Upper lobe of right lung (tissue), 1 donor: ENCODE measurements at places on chromosomes 5 and 9. TPM values are rescaled to one million over a fixed set of nuclear protein-coding genes. Genes with fewer than 3 reads are reported as not detected.

- H3K36me3 ChIP-seq, result peaks cover 10% of the 10 kb centered on the region
- H3K27ac ChIP-seq, result no peak overlapping the region
- no peak for DNase-seq
- no peak overlapping the region for H3K4me3 ChIP-seq
- H3K4me1 ChIP-seq, result no peaks in the 10 kb centered on the region
These were observed 7.7 kb downstream of the CA9 start for GRCh38 chr9:35681341-35682002.

FBP2 gene
- total RNA-seq, result not detected

GRCh38 chr5:147751-148150, 43.5 kb upstream of the LRRC14B start:
- H3K4me3 ChIP-seq, result no peak overlapping the region
- H3K36me3 ChIP-seq, result no peaks in the 10 kb centered on the region
- no peaks in the 10 kb centered on the region for H3K27me3 ChIP-seq
- H3K27ac ChIP-seq, result no peak overlapping the region
- no peak for DNase-seq

DNA sequence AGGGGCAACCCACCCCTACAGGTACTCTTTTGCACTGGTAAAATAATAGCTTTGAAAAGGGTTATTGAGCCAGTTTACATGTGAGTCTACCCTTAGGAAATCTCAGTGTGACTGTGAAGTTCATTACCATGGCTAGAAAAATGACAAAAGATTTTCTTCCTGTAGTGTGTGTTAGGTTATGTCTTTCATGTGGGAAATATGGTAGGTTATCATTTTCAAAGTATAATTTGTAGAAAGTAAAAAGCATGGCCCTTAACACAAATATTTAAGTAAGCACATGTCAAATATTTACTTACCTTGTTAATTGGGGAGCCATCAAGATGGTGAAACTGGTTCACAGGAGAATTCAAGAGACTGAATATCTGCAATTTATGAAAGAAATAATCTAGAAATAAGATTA, 37.3 kb upstream of the PLPP1 start:
- DNase-seq, result no peak
- no peaks in the 10 kb centered on the region for H3K27me3 ChIP-seq
- H3K27ac ChIP-seq, result no peak overlapping the region

DNA sequence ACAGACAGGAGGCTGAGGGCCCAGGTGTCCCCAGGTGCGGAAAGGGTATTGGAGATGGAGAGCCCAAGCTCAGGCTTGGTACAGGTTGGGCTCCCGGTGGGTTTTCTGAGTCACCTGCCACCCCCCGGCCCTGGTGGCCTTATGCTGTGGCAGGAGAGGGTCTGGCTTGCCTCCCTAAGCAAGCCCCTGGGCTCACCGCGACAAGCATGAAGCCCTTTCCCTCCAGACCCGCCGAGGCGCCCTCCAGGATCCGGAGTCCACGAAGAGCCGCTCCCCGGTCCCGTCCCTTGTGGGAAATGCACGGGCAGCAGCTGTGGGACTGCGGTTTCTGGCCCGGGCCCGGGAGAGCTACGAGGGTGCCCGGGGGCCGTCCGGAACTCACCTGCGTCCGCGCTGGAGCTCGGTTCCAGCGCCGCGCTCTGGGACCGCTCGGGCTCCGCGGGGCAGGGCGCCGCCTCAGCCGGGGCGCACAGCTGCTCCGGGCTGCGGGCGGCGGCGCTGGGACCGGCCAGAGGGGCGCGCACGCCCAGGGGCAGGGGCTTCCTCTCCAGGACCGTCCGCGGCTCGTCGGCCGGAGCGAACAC, 757 bp downstream of the SAPCD2 start:
- no peak overlapping the region for H3K27ac ChIP-seq
- H3K27me3 ChIP-seq, result peaks cover 9% of the 10 kb centered on the region
- H3K36me3 ChIP-seq, result no peaks in the 10 kb centered on the region
- H3K4me1 ChIP-seq, result peaks cover 7% of the 10 kb centered on the region

DNA sequence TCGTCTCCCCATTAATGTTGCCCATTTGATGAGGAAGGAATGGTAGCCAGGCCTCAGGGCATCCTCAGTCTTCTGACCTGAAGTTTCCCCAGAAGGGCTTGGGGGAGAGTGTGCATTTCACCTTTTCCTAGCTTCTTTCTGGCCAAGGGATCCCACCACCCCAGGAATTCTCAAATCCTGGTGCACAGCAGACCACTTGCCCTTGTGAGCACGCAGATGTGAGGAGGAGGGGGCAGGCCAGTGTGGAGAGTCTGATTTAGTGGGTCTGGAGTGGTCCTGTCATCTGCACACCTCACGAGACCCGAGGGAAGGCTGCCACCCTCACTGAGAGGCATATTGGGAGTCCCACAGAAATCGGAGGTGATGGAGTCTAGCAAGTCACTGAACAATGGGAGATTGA, 64.3 kb downstream of the CXXC5 start:
- DNase-seq, result no peak
- H3K36me3 ChIP-seq, result no peaks in the 10 kb centered on the region
- peaks cover 17% of the 10 kb centered on the region for H3K27me3 ChIP-seq
- H3K4me1 ChIP-seq, result peaks cover 30% of the 10 kb centered on the region
- H3K4me3 ChIP-seq, result no peak overlapping the region
- H3K27ac ChIP-seq, result no peak overlapping the region

GRCh38 chr9:121683652-121684051, 32.2 kb downstream of the DAB2IP start:
- no peak for DNase-seq
- H3K4me3 ChIP-seq, result no peak overlapping the region
- H3K27ac ChIP-seq, result no peak overlapping the region
- H3K36me3 ChIP-seq, result peaks cover 5% of the 10 kb centered on the region

DNA sequence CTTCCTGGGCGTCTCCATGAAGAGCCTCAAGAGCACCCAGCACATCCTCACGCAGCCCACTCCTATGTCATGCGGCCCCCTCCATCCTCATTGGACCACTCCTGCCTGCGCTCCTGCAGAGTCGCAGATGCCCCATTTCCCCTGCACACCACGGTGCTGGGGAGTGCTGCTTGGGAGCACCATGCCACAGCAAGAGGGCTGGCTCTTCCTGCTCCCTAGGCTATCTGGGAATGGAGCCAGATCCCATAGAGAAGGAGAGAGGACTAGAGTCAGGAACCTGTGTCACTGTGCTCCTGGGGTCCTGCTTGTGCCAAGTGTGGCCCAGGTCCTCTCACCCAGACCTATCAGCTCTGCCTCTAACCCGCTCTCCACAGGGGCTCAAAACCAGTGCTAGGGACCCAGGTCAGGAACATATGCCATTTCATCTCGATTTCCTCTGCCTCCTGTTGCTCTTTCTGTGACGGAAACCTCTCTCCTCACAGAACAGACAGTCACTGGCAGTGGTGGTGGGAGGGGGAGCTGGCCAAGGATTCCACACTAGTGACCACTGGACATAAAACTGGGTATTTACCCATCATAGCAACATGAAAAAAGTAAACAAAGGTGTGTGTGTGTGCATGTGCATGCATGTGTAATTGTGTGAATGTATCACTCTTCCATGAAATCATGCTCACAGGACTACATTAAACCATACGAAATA, 178.4 kb downstream of the TTLL11 start:
- no peaks in the 10 kb centered on the region for H3K36me3 ChIP-seq
- no peak overlapping the region for H3K27ac ChIP-seq
- no peaks in the 10 kb centered on the region for H3K27me3 ChIP-seq
- no peak overlapping the region for H3K4me3 ChIP-seq

GRCh38 chr5:8316608-8317280, 447.8 kb downstream of the MTRR start:
- H3K27me3 ChIP-seq, result no peaks in the 10 kb centered on the region
- no peaks in the 10 kb centered on the region for H3K36me3 ChIP-seq
- H3K4me3 ChIP-seq, result no peak overlapping the region
- H3K4me1 ChIP-seq, result no peaks in the 10 kb centered on the region
- DNase-seq, result no peak
- no peak overlapping the region for H3K27ac ChIP-seq

GRCh38 chr5:146828385-146828784, 50.2 kb downstream of the PPP2R2B start:
- H3K4me3 ChIP-seq, result no peak overlapping the region
- no peak for DNase-seq
- no peak overlapping the region for H3K27ac ChIP-seq
- H3K36me3 ChIP-seq, result no peaks in the 10 kb centered on the region

GRCh38 chr5:32692036-32692746, 18.9 kb upstream of the NPR3 start:
- no peaks in the 10 kb centered on the region for H3K36me3 ChIP-seq
- no peak overlapping the region for H3K4me3 ChIP-seq
- H3K27me3 ChIP-seq, result no peaks in the 10 kb centered on the region
- no peak overlapping the region for H3K27ac ChIP-seq

DNA sequence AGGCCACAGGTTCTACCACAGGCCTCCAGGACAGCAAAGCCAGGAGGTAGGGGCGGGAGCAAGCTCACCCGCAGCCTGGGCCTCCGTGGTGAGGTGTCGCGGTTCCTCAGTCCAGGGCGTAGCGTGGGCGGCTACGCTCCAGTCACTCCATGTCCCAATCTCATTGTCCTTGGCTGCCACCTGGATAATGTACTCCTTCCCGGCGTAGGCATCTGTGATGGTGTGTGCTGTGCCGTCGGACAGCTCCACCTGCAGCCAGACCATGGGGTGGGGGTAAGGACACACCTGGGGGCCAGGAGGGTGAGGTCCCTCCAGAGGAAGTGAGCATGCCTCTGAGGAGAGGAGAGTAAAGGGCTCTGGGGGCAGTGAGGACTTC, 29.8 kb upstream of the ENHO start:
- H3K4me1 ChIP-seq, result no peaks in the 10 kb centered on the region
- H3K36me3 ChIP-seq, result no peaks in the 10 kb centered on the region
- no peak overlapping the region for H3K27ac ChIP-seq
- no peak overlapping the region for H3K4me3 ChIP-seq

- peaks cover 56% of the 10 kb centered on the region for H3K4me1 ChIP-seq
- H3K36me3 ChIP-seq, result no peaks in the 10 kb centered on the region
- no peak overlapping the region for H3K4me3 ChIP-seq
- H3K27me3 ChIP-seq, result no peaks in the 10 kb centered on the region
These were observed 64.6 kb upstream of the PLPP1 start for GRCh38 chr5:55599148-55600050.

KIF20A gene
- total RNA-seq, result 0.69 TPM

- DNase-seq, result no peak
- H3K27ac ChIP-seq, result no peak overlapping the region
- H3K27me3 ChIP-seq, result peaks cover 51% of the 10 kb centered on the region
- H3K4me1 ChIP-seq, result no peaks in the 10 kb centered on the region
- peak overlapping the region; percentile 46 for H3K4me3 ChIP-seq
These were observed 1.3 kb downstream of the PTPN3 start for GRCh38 chr9:109496841-109497225.

DNA sequence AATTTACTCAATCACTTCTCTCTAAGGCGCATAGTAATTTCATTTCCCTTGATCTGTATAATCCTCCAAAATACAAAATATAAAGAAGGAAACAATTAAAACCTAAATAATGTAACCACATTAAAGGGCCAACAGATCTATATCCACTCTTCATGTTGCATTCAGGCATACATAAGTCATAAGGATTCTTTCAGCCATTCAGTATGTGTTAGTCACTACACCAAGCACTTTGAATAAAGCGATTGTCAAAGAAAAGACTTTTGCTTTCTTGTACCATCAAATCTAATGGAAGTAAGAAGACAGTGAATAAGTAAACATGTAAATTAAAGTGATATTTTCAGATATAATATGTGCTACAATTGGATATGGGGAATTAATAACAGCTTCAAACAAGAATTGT, 569.2 kb upstream of the PTPRD start:
- H3K4me3 ChIP-seq, result no peak overlapping the region
- H3K36me3 ChIP-seq, result no peaks in the 10 kb centered on the region
- no peaks in the 10 kb centered on the region for H3K27me3 ChIP-seq
- no peaks in the 10 kb centered on the region for H3K4me1 ChIP-seq
- H3K27ac ChIP-seq, result no peak overlapping the region

DNA sequence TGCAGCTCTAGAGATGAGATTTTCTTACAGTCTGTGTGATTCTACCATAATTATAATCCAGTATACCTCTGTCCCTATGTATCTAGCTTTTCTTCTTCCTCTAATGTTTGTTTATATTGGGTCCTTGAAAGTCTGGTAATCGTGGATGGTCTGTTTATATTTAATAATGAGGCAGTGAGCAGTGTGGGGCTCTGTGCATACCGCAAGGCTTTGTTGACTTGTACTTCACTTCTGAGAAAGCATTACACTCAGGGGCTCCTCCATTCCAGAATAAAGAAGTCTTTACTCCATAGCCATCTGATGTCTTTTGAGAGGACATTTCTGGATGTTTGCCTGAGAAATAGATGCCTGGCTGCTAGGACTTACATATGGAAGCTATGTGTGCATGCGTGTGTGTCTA, 4.5 kb upstream of the MPDZ start:
- no peaks in the 10 kb centered on the region for H3K27me3 ChIP-seq
- no peaks in the 10 kb centered on the region for H3K36me3 ChIP-seq
- no peak for DNase-seq
- peaks cover 4% of the 10 kb centered on the region for H3K4me1 ChIP-seq

ZBTB5 gene
- 10.1 TPM for total RNA-seq

- peaks cover 7% of the 10 kb centered on the region for H3K4me1 ChIP-seq
- H3K36me3 ChIP-seq, result no peaks in the 10 kb centered on the region
- DNase-seq, result no peak
These were observed 23.7 kb downstream of the RALGPS1 start for GRCh38 chr9:126938327-126938726.

SLIT3 gene
- 70.0 TPM for total RNA-seq

DNA sequence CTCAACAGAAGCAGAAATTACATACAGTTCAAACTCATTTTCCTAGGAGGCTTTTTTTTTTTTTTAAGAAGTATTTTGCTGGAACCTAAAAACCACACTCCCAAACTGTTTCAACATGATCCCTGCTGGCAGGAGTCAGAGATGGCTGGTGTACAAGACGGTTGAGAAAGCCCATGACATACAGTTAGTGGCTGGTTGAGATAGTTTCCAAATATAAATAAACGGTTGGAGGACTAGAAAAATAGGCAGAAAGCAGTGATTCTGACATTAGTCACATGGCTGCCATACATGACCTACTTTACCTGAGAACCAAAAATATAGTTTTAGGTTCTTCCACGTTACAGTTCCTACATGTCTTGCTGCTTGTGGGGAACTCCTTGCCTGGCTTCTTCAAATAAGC, 31.7 kb upstream of the BASP1 start:
- H3K36me3 ChIP-seq, result no peaks in the 10 kb centered on the region
- no peak overlapping the region for H3K4me3 ChIP-seq
- no peaks in the 10 kb centered on the region for H3K27me3 ChIP-seq
- no peak for DNase-seq

- no peaks in the 10 kb centered on the region for H3K27me3 ChIP-seq
- no peak for DNase-seq
- H3K4me3 ChIP-seq, result peak overlapping the region; percentile 87
- H3K4me1 ChIP-seq, result peaks cover 24% of the 10 kb centered on the region
These were observed 2.6 kb upstream of the SMC5 start for GRCh38 chr9:70256123-70256551.

DNA sequence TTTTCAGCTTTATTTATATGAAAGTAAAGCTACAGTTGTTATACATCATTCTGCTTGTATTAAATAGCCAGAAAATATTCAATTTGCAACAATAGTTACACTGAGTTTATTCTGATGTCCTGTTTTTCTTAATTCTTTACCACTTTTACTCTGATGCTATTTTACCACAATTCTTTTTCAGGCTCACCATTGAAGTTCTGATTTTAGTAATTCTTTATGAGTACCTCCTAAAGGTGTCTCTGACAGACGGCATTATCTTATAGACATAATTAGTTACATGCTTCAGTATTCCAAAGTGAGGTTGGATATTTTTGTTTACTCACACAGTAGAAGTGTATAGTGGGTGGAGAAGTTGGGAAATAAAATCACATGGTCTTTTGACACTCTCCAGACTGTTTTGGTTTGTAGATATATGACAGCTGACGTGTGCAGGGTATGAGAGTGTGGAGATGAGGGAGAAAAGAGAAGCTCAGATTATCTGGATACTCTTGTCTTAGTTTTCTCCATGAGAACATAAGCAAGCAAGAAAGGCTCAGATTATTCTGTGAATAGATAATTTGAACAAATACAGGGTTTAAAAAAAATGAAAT, 97.4 kb downstream of the FBXO4 start:
- no peaks in the 10 kb centered on the region for H3K36me3 ChIP-seq
- H3K4me3 ChIP-seq, result no peak overlapping the region
- DNase-seq, result no peak
- H3K27me3 ChIP-seq, result no peaks in the 10 kb centered on the region
- no peak overlapping the region for H3K27ac ChIP-seq
